ENCODE measurements at places on chromosomes 1 and 21.
A peak's percentile ranks its signal among the peaks of the same experiment; 100 is the strongest.

DNA sequence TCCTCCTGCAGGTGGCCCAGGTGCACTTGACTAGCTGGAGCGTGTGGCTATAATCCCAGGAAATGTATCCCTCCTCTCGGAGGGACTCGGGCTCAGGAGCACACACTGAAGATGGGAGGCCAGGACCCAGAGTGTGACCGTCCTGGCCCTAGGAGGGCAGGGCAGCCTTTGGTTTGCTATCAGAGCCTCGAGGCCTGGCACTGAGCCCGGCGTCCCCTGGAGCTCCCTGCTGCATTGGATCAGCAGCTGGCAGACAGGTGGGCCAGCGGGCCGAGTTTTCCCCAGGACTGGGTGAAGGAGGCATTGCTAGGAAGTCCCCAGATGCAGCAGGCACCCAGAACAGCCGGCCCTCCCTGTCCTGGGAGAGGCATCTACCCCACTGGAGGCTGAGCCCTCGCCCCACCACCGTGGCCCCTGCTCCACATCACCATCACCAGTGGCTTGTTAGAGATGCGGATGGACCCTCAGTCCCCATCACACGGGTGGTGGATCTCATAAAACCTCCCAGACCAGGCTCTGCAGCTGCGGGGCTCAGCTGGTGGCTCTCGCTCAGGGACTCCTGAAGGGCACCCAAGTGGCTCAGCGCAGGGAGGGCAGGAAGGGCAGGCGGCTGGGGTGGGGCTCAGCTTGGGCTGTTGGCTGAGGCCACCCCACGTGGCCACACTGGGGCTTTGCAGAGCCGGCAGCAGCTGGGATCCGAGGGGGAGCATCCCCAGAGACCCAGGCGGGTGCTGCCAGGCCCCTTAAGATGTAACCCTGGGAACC lies 32.7 kb upstream of the POFUT2 start:
- peak; percentile 25 for DNase-seq

- DNase-seq: no peak
These were observed 2.2 kb downstream of the SOX13 start for GRCh38 chr1:204075139-204075521.

GRCh38 chr21:37450445-37450941 lies 83.9 kb downstream of the DYRK1A start:
- DNase-seq: no peak

- DNase-seq: no peak
These were observed 29.4 kb downstream of the CCN1 start for GRCh38 chr1:85609976-85610375.

DNA sequence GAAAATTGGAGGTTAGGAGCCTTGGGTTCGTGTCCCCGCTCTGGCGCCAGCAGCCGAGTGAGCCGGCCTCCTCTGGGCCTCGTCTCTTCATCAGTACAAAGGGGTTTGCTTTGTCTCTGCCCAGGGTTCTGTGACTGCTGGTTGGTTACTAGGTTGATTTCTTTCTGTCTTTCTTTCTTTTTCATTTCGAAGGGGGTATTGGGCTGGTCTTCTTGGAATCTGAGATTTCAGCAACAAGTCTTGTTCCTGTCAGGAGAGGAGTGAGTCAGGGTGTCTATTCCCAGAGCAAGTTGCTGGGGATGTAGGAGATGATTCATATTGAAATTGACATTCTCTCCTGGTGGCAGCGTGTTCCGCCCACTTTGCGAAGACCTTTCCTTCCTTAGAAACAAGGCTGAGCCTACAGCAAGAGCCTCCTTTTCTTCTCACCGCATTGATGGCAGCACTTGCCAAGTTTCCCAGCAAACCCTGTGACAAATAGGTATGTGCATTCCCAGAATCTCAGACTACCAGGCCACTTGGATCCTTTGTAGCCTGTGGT lies 79.2 kb downstream of the MAN1C1 start:
- no peak for DNase-seq

- no peak for DNase-seq
These were observed 63.7 kb downstream of the SLX9 start for GRCh38 chr21:45003331-45004058.

- no peak for DNase-seq
These were observed 55.1 kb upstream of the ADARB1 start for GRCh38 chr21:45019076-45019886.

DNA sequence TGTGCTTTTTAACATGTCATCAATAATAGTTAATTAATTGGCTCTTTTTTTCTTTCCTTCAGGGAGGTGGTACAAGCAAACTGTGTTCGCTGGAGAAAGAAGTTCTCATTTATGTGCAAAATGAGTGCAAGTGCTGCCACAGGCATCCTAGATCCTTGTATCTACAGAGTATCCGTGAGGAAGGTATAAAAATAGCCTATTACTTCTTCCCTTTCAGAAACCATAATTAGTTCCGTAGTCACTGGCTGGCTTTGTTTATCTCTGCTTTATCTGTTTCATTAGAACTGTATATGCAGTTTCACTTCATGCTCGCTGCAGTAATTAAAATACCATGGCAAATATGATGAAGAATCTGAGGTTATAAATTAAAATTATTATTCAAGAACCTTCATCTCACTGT lies 40.6 kb downstream of the EEIG2 start:
- no peak for DNase-seq

All from SHP77 treated with DMSO at 0.1 percent for 48 hours (cell line).